ENCODE measurements at places on chromosomes 2 and 18. TPM values are rescaled to one million over a fixed set of nuclear protein-coding genes. Genes with fewer than 3 reads are reported as not detected.

DNA sequence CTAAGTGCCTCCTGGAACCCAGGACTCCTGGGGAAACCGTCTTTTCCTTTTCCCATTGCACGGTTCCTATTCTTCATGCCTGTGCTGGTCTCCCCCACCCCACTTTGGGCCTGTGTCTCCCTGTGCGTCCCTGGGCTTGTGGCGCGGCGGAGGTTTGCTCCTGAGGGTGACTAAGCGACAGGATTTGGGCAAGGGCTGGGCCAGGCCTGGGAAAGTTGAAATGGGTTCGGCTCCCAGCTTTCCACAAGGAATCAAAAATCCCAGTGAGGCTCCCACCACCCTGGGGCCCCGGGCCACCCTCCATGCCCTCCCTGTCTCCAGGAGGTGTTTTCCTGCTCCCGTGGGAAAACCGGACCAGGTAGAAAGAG, 197.6 kb downstream of the NDUFA10 start:
- no peak for DNase-seq

- no peak for DNase-seq
Measured at GRCh38 chr18:41974796-41975201, 19.8 kb downstream of the PIK3C3 start.

The HYCC2 gene
- 54.4 TPM for total RNA-seq

The MFSD2B gene
- not detected for total RNA-seq

The ARHGEF4 gene
- total RNA-seq = 38.7 TPM

Data from occipital lobe (tissue), 3 donors.